H4 (cell line): ENCODE measurements at places on chromosomes 7 and 10. TPM values are rescaled to one million over a fixed set of nuclear protein-coding genes. Genes with fewer than 3 reads are reported as not detected.

- DNase-seq = no peak
Observed at GRCh38 chr10:58797356-58797755, 284.7 kb downstream of the BICC1 start.

The NUTM2D gene
- total RNA-seq = 0.35 and 0.45 TPM in 2 replicates

GRCh38 chr10:14116021-14116420 is 214.7 kb downstream of the FRMD4A start:
- no peak for DNase-seq

The STAG3 gene
- total RNA-seq = 0.35 TPM in 1 of 2 replicates, not detected in the other

DNA sequence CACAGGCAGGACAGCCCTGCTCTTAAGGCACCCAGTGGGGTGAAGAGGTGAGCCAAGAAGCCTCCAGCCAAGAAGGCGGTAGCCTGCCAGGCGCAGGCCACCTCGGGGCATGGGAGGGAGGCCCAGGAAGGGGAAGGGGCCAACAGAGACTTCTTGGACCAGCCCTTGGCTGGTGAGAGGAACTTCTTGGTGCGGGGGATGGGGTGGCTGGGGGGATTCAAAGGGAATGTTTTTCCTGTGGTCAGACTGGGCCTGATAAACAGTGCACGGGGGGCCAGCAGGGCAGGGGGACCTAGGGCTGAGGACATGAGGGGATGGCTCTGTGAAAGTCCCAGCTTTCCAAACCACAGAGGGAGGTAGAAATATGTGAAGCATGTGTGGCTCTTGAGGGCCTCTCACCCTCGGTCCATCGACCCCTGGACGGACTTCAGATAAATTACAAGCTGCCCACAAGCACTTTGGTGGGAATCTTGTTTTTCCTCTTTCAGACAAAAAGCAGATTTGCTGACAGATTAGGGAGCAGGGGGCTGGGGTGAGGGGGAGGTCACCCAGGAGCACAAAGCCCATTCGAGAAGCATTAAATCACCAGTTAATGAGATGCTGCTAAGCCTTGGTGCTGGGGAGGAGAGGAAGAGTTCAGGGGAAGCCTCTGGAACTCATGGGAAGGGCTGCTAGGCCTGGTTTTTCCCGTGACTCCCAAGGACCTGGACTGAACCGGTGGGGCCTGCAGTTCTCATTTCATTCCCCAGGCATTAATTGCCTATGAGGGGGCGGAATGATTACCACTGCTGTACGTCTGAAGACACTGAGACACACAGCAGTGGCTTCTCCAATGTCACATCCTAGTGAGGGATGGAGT is 11.3 kb downstream of the CRYGN start:
- DNase-seq = peak; percentile 84

The GATA3 gene
- total RNA-seq = 0.21 and 0.64 TPM in 2 replicates

- no peak for DNase-seq
Observed at GRCh38 chr10:109996766-109997171, 11.0 kb upstream of the ADD3 start.

- DNase-seq = no peak
Observed at GRCh38 chr7:96778263-96778662, 68.6 kb upstream of the SEM1 start.

- DNase-seq = no peak
Observed at GRCh38 chr10:99674762-99675161, 15.5 kb downstream of the ENTPD7 start.

DNA sequence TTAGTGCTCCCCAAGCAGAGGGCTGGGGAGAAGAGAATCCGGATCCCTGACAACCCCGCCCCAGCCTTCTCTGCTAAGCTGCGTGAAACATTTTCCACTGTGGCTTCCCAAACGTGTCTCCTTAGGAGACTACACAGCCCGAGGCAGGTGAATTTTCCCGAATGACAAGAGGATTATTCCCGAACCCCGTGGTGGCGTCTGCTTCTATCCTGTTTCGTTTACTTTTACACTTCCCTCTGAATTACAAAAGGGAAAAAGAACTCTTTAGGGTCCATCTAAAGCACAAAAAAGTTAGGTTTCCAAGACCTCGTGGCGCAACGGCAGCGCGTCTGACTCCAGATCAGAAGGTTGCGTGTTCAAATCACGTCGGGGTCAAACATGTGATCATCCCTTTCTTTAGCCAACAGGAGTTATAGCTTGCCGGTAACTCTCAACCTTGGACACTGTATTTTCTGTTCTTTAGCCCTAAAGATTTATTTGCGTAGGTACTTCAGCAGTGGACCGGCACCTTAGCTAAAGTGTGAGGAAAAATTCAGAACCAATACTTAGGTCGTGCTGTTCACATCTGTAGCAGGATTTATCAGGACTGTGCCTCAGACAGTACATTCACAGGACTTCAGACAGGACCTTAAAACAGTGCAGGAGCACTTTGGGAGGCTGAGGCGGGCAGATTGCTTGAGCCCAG is 3.2 kb upstream of the ZNF789 start:
- DNase-seq = no peak

The GCK gene
- total RNA-seq = not detected in 2 replicates

- no peak for DNase-seq
Observed at GRCh38 chr7:47383696-47384445, 198.0 kb downstream of the TNS3 start.

DNA sequence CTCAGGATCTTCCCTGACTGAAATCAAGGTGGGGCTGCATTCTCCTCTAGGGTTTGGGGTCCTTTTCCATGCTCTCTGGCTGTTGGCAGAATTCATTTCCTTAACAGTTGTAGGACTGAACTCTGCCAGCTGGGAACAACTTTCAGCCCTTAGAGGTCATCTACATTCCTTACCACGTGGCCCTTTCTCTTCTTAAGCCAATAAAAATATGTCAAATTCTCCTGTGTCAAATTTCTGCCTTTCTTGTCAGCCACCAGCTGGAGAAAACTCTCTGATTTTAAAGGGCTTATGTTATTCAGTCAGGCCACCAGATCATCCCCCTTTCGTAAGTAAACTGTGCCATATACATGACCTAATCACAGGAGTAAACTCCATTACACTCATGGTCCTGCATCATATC is 95.3 kb upstream of the IL6 start:
- no peak for DNase-seq

The MRLN gene
- not detected in 2 replicates for total RNA-seq

GRCh38 chr7:18419456-18419855 is 76.1 kb upstream of the HDAC9 start:
- no peak for DNase-seq

DNA sequence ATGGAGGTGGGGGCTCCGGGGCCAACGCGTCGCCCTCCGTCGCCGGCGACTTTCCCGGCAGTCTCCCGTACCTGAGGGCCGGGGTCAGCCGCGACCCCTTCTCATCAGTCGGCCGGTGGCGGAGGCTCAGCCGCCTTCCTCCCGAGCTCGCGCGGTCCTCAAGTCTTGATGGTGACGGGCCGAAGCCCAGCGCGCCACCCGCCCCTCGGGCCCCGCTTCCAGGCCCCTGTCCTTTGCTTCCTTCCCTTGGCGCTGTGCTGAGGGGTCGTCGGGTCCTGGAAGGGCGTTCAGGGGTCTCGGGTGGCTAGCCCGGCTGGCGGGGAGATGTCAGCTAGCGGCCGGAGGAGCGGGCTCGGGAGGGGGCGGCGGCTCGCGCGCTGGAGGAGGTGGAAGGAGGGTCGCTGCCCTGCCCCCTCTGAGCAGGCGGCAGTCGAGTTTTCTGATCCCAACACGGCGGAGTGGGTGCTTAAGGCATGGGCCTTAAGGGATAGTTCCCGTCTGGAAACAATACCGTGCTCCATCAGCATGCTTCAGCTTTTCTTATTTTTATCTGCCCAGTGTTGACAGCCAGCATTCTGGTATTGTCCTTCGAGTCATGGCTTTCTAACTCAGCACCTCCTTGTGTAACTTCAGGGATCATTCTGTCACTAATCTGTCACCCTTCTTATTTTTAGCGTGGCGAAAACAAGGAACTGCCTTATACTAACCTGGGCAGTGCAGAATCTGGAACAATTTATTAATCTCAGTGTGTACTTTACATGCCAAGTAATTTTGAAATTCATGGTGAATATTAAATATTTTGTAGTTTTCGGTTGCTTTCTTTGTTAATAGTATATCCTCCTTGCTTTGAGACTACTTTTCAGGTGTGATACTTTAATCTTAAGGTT is 748 bp downstream of the PHTF2 start:
- peak; percentile 29 for DNase-seq

The MYL10 gene
- not detected in 2 replicates for total RNA-seq
